ENCODE measurements at places on chromosomes 16 and 17. TPM values are rescaled to one million over a fixed set of nuclear protein-coding genes. Genes with fewer than 3 reads are reported as not detected.

DNA sequence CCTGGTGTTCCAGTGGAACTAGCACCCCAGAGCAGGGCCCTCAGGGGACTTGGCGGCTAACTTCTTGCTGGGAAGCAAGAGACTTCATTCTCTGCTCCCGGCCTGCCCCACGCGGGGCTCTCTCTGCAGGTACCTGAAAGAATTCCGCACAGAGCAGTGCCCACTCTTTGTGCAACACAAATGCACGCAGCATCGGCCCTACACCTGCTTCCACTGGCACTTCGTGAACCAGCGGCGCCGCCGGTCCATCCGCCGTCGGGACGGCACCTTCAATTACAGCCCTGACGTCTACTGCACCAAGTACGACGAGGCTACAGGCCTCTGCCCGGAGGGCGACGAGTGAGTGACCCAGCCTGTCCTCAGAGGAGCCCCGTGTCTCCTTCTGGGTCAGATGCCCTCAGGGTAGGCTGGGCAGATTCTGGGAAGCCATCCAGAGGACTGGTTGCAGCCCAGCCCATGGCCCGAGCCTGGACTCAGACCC lies 25.1 kb downstream of the UNK start:
- H3K27me3 ChIP-seq, result no peaks in the 10 kb centered on the region
- no peak overlapping the region for H3K27ac ChIP-seq
- H3K36me3 ChIP-seq, result peaks cover 18% of the 10 kb centered on the region
- peaks cover 4% of the 10 kb centered on the region for H3K4me1 ChIP-seq

GRCh38 chr17:76253841-76254240 lies 11.3 kb upstream of the UBALD2 start:
- no peak overlapping the region for H3K27ac ChIP-seq
- peaks cover 46% of the 10 kb centered on the region for H3K4me1 ChIP-seq
- no peak for DNase-seq
- peaks cover 5% of the 10 kb centered on the region for H3K36me3 ChIP-seq
- H3K4me3 ChIP-seq, result no peak overlapping the region
- H3K27me3 ChIP-seq, result no peaks in the 10 kb centered on the region

- no peak overlapping the region for H3K27ac ChIP-seq
- no peaks in the 10 kb centered on the region for H3K36me3 ChIP-seq
- no peak overlapping the region for H3K4me3 ChIP-seq
- DNase-seq, result no peak
- H3K27me3 ChIP-seq, result peaks cover 13% of the 10 kb centered on the region
Measured at GRCh38 chr16:90078579-90078895, 1.4 kb upstream of the PRDM7 start.

DNA sequence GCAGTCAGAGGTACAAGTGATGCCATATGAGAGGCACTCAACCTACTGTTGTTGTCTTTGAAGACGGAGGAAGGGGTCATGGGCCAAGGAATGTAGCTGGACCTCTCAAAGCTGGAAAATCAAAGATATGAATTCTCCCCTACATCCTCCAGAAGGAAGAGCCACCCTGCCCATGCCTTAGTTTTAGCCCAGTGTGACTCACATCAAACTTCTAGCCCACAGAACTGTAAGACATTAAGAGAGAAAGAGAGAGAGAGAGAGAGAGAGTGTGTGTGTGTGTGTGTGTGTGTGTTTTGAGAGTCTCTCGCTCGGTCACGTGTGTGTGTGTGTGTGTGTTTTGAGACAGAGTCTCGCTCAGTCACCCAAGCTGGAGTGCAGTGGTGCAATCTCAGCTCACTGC lies 87.1 kb downstream of the STX8 start:
- H3K36me3 ChIP-seq, result peaks cover 14% of the 10 kb centered on the region
- no peaks in the 10 kb centered on the region for H3K4me1 ChIP-seq
- no peaks in the 10 kb centered on the region for H3K27me3 ChIP-seq
- no peak overlapping the region for H3K4me3 ChIP-seq
- DNase-seq, result no peak

GRCh38 chr17:40535924-40536294 lies 29.4 kb downstream of the CCR7 start:
- peak overlapping the region; percentile 70 for H3K27ac ChIP-seq
- H3K4me3 ChIP-seq, result no peak overlapping the region

- peaks cover 20% of the 10 kb centered on the region for H3K4me1 ChIP-seq
- H3K36me3 ChIP-seq, result peaks cover 16% of the 10 kb centered on the region
- no peak overlapping the region for H3K4me3 ChIP-seq
- no peaks in the 10 kb centered on the region for H3K27me3 ChIP-seq
- no peak overlapping the region for H3K27ac ChIP-seq
- DNase-seq, result no peak
Measured at GRCh38 chr17:6577686-6578263, 21.4 kb upstream of the PITPNM3 start.

DNA sequence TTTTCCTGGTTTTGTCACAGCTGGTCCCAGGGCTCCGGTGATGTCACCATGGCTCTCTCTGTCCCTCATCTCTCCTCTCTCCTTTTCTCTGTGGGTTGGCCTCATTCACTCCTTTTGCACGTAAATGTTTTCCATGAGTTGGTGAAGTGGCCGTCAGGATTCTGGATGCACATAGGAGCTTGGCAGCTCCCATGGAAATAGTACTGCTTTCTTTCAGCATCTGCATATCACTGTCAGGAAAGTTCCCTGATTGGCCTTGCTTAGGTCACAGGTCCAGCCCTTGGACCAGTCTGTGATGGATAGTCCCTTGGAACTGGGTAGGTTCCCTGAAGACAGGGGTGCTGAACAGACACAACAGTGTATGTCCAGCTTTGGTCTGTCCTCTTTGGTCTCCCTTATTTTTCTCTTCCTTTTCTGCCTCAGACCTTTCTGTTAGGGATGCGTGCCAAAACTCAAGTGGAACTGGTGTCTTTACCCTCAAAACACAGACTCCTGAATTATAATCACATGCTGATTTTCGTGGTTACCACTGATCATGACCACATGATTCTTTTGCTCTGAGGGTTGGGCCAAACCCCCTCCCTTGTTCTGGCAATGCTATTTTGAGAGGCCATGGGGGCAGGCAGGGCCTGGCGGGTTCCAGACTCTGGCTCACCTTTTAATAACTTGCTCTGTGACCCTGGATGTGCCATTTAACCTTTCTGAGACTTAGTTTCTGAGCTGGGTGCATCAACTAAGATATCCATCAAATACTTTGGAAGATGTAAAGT lies 99.0 kb downstream of the MSI2 start:
- no peaks in the 10 kb centered on the region for H3K27me3 ChIP-seq
- DNase-seq, result no peak
- H3K27ac ChIP-seq, result no peak overlapping the region

GRCh38 chr17:9024497-9024896 lies 3.2 kb downstream of the NTN1 start:
- no peak for DNase-seq
- no peak overlapping the region for H3K4me3 ChIP-seq
- H3K36me3 ChIP-seq, result peaks cover 2% of the 10 kb centered on the region
- H3K4me1 ChIP-seq, result peaks cover 4% of the 10 kb centered on the region
- peaks cover 62% of the 10 kb centered on the region for H3K27me3 ChIP-seq

DNA sequence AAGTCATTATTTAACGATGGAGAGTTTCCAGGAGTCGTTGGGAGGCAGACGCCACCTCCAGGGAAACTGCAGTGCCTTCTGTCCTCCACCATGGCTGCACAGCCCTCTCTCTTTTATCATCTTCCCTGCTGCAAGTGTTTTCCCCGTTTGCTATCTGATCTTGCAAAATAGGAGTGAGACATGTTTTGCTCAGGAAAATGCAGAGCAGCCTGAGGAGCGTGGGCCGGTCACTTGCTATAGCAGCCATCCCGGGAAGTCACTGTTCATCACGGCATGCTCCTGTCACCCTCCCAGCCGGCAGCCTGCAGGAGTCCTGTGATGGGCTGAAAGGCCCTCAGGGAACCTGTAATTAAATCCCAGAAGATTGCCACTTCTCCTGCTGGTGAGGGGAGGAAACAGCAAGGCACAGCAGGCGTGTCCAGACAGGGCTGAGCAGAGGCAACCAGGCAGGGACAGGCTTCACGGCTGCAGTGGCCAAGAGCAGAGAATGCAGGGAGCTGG lies 143.1 kb downstream of the GSG1L start:
- no peak overlapping the region for H3K27ac ChIP-seq
- H3K27me3 ChIP-seq, result peaks cover 6% of the 10 kb centered on the region
- no peaks in the 10 kb centered on the region for H3K36me3 ChIP-seq

- DNase-seq, result no peak
- no peaks in the 10 kb centered on the region for H3K27me3 ChIP-seq
- no peaks in the 10 kb centered on the region for H3K36me3 ChIP-seq
- no peak overlapping the region for H3K4me3 ChIP-seq
- no peak overlapping the region for H3K27ac ChIP-seq
Measured at GRCh38 chr17:56777859-56778258, 55.9 kb downstream of the C17orf67 start.

GRCh38 chr16:13606804-13607203 lies 313.1 kb upstream of the ERCC4 start:
- no peaks in the 10 kb centered on the region for H3K27me3 ChIP-seq
- no peak for DNase-seq
- H3K27ac ChIP-seq, result no peak overlapping the region
- no peaks in the 10 kb centered on the region for H3K4me1 ChIP-seq

DNA sequence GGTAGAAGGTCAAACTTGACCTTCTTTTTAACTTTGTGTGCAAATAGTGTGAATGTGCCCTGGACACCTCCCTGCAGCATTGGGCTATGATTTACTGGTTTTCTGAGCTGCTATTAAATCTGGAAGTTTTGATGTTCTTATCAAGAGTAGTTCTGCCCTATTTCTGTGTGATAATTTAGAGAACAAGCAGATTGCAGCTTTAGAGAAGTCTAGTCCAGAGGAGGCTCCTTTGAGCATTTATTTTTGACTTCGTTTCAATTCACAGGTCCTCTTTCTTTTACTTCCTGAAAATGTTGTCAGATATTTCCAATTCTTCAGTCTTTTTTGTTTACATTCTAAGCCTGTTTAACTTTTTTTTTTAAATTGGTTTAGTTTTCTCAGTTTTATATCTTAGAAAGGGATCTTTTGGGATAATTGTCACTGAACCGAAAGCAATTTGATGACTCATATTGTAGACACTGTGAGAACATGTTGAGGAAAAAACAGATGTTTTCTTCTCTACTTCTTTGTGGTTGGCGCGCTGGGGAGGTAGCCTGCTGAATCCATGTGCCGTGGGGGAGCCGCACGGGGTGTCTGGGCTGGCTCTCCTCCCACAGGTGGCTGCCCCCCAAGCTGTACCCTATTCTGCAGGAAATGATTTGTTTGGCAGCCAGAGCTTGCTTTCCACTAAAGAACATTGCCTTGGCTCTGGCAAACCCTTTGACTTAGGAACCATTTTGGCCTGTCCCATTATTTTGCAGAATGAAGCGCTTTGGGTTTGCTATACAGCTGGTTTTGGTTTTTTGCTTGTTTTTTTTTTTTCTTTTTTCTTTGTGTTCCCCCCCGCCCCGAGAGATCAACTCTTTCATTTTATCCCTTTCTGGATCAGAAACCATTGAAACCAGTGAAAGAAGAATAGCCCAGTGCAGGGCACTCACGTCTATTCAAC lies 53.4 kb downstream of the MFSD11 start:
- H3K36me3 ChIP-seq, result no peaks in the 10 kb centered on the region
- H3K27ac ChIP-seq, result no peak overlapping the region
- DNase-seq, result peak; percentile 46
- peak overlapping the region; percentile 23 for H3K4me3 ChIP-seq

DNA sequence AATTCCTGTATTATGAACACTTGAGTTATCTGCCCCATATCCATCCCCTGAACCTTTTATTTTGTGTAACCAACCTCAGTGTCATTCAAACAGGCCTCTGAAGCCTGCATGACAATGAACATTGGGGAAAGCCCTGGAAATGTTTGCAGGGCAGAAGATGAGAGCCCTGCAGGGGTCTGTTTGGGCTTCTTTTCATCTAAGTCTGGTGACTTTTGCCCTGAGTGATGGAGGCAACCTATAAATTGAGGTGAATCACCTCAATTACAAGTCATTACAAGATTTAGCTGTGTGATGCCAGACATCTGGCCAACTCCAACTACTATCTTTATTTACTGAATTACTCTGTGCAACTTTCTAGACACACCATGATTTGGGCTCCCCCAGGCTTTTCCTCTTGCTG lies 189.2 kb downstream of the MAF start:
- no peak overlapping the region for H3K4me3 ChIP-seq
- peaks cover 22% of the 10 kb centered on the region for H3K4me1 ChIP-seq
- DNase-seq, result no peak
- peaks cover 3% of the 10 kb centered on the region for H3K27me3 ChIP-seq

- no peaks in the 10 kb centered on the region for H3K27me3 ChIP-seq
- no peak overlapping the region for H3K4me3 ChIP-seq
- DNase-seq, result no peak
Measured at GRCh38 chr16:27351989-27352388, 38.2 kb downstream of the IL4R start.

GRCh38 chr16:55559233-55559632 lies 7.3 kb upstream of the CAPNS2 start:
- DNase-seq, result no peak
- no peaks in the 10 kb centered on the region for H3K36me3 ChIP-seq
- H3K27me3 ChIP-seq, result peaks cover 2% of the 10 kb centered on the region
- no peak overlapping the region for H3K27ac ChIP-seq
- H3K4me1 ChIP-seq, result no peaks in the 10 kb centered on the region
- no peak overlapping the region for H3K4me3 ChIP-seq

GRCh38 chr16:47150067-47150466 lies 6.3 kb upstream of the NETO2 start:
- H3K27ac ChIP-seq, result no peak overlapping the region
- peaks cover 13% of the 10 kb centered on the region for H3K27me3 ChIP-seq
- H3K4me3 ChIP-seq, result no peak overlapping the region

GRCh38 chr17:65219124-65219523 lies 82.0 kb downstream of the RGS9 start:
- H3K4me1 ChIP-seq, result peaks cover 6% of the 10 kb centered on the region
- no peak overlapping the region for H3K27ac ChIP-seq
- H3K4me3 ChIP-seq, result no peak overlapping the region
- DNase-seq, result no peak
- peaks cover 4% of the 10 kb centered on the region for H3K27me3 ChIP-seq

DNA sequence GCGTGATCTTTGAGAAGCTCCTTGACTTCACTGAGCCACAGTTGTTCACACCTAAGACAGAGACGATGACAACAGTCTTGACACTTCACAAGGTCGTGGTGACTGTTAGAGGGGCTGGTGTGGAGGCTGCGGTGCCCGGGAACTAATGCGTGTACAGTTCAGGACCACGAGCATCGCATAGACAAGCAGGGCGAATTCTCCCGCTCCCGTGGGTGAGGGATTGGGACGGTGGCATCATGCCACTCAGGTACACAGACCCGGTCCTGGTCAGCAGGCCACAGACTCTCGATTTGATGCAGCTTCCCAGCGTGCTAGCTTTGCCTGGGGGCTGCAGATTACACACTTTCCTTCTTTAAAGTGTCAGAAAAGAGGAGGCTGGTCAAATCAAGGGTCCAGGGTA lies 24.7 kb downstream of the CEP295NL start:
- no peak for DNase-seq
- H3K4me3 ChIP-seq, result no peak overlapping the region
- H3K4me1 ChIP-seq, result peaks cover 19% of the 10 kb centered on the region
- H3K36me3 ChIP-seq, result no peaks in the 10 kb centered on the region
- no peak overlapping the region for H3K27ac ChIP-seq

The RHBDL1 gene
- 1.4 TPM for total RNA-seq

The TRPV2 gene
- total RNA-seq, result 46.8 TPM

The PDE6G gene
- total RNA-seq, result 11.1 TPM

The TBC1D3I gene
- 1.2 TPM for total RNA-seq

The SLC5A10 gene
- not detected for total RNA-seq
